ENCODE measurements at places on chromosomes 7 and 10. TPM values are rescaled to one million over a fixed set of nuclear protein-coding genes. Genes with fewer than 3 reads are reported as not detected.

The ACSM6 gene
- not detected for total RNA-seq

The TLL2 gene
- 1.9 TPM for total RNA-seq

GRCh38 chr7:116395141-116395791, 104.3 kb upstream of the CAV2 start:
- no peak for DNase-seq

- DNase-seq, result no peak
Measured at GRCh38 chr10:63446716-63447440, 18.9 kb downstream of the JMJD1C start.

- DNase-seq, result peak; percentile 53
Measured at GRCh38 chr10:123879606-123880257, 11.9 kb downstream of the CPXM2 start.

Measured in chondrocyte (in vitro differentiated cells).